ENCODE measurements at places on chromosomes 7 and 10. TPM values are rescaled to one million over a fixed set of nuclear protein-coding genes. Genes with fewer than 3 reads are reported as not detected.

Gene HTR7
- 0.22 TPM for total RNA-seq

Gene KLF14
- not detected for total RNA-seq

Gene INMT
- not detected for total RNA-seq

Gene MDFIC
- total RNA-seq, result 73.8 TPM
